ENCODE measurements at places on chromosomes 4 and X.

DNA sequence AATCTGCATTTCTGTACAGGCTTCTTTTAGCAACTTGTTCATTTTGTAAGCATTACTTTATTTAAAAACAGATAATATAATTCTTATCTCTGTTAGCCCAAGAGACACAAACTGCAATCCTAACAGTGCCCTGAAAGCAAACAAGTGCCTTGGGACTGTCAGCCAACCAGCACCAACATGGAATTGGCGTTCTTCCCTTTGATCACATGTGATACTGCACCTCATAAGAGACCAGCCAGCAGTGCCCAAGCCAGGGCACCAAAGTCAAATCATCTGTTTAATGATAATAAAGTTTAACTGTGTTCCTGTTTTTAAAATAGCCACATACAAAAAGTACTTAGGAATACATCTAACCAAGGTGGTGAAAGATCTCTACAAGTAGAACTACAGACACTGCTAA lies 223.2 kb downstream of the PRDM5 start:
- no peak for DNase-seq

DNA sequence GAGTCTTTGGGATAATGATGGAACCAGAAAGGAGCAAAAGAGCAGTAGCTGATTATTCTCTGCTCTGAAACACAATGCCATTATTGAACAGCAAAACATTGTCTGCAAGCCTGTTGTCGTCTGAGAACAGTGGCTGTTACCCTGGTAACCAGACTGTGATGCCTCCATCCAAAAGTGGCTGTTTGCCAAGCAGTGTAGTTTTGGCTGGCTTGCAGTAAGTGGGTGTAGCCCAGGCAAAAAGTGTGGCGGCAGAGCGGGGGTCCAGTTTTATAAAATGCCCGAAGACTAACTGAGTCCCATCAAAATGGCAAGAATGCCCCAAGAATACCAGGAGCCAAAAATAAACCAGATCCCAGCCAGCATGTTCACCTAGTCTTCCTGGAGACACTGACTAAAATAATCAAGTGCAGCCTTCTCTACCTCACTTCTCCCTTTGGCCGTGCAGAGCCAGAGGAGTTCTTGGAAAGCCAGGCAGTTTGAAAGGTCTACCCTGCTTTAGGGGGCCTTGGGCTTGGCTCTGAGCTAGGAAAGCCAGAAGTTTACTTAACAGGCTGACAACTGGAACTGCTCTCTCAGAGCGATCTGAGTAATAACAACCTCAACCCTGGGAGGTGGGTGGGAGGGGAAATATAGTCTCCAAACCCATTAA lies 2.6 kb downstream of the PLP1 start:
- DNase-seq: no peak

DNA sequence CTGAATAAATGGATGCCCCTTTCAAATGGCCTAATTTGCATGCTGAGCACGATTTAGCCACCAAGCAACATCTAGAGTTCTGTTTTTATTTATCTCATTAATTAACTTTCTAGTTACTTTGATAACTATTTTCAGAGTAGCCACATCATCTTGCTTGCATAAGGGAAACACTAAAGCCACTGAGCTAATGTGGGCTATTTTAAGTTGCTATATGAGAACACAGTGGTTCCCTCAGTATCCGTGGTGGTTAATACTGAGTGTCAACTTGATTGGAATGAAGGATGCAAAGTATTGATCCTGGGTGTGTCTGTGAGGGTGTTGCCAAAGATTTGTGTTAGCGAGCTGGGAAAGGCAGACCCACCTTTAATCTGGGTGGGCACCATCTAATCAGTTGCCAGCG lies 25.4 kb upstream of the HPSE start:
- DNase-seq: no peak

DNA sequence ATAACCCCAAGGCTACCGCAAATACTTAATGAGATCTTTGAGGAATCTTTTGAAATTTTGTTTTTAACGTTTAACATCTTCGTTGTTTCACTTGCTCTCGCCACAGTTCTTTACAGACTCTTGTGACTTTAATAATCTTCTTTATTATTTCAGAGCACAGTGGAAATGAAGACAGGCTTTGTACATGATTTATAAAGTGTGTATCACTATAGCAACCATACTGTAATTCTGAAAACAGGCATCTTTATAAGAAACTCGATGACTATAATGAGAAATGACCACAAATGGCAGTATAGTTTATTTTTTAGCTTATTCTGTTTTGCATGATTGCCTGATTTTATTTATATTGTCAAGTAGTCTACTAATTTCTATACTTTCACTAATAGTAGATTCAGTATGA lies 224.4 kb upstream of the GALNTL6 start:
- no peak for DNase-seq
